Non-pigmented ciliary epithelial cell (primary cell): ENCODE measurements at places on chromosomes 16 and 17.
A peak's percentile ranks its signal among the peaks of the same experiment; 100 is the strongest.

GRCh38 chr17:76700270-76700616 is 10.5 kb downstream of the MXRA7 start:
- no peak for DNase-seq

GRCh38 chr16:27761816-27762215 is 211.9 kb downstream of the KATNIP start:
- no peak for DNase-seq

- no peak for DNase-seq
Observed at GRCh38 chr17:4362141-4362540, 4.3 kb downstream of the UBE2G1 start.

DNA sequence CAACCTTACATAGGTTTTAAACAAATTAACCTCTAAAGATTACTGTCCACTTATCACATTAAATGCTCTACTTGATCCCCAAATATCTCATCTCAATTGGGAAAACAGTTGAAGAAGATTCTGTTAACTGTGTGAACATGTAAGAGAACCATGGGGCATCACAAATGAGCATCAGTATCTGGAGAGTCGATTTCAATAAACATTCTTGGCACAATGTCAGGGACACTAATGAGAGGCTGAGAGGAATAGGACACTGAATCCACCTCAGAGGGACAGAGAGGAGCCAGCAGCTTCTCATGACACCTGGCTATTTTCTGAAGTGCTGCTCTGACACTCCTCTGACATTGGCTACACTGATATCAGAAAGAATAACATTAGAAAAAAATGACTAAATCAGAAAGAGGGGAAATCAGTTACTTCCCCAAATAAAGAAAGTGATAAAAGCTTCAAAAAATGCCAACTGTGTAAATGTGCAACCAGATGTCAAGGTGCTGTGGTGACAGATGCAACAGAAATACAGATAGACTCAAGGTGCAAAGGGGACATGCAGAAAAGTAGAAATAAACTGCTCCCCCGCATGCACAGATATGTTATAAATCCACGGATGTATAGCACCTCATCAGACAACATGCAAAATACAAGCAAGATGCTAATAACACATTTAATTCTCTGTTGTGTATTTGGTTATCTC is 67.4 kb downstream of the SNX11 start:
- DNase-seq: no peak

GRCh38 chr17:39209317-39210092 is 9.4 kb downstream of the RPL19 start:
- no peak for DNase-seq

GRCh38 chr17:78675836-78676235 is 98.6 kb upstream of the DNAH17 start:
- no peak for DNase-seq

DNA sequence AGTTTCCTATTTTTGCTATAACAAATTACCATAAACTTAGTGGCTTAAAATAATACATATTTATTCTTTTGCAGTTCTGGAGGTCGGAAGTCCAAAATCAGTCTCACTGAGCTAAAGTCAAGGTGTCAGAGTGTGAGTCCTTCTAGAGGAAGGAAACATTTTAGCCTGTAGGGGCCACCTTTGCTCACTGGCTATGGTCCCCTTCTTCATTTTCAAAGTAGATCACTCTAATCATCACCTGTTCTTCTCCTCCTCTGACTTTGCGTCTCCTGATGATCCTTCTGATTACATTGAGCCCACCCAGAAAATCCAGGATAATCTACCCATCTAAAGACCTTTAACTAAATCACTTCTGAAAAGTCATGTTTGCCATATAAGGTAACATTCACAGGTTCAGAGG is 534.4 kb upstream of the SALL1 start:
- DNase-seq: no peak

DNA sequence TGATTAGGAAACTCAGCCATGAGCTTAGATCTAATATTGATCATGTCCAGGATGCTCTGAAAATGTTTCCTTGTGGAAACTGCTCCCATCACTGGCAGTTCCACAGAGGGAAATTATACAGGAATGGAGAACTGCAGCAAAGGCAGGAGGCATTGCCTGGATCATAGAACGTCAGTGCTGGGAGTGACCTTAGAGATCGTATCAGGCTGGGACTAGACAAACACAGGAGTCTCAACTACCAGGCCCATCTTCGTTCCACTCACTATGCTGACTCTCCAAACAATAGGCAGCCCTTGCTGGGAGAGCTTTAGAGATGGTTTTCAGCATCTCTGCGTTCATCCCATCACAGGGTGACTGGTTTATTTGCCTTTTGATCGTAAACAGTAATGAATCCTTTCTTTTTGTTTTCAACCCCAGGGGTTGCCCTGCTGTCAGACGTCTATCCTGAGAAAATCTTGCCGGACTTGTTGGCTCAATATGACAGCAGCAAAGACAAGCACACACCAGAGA is 130.3 kb downstream of the TANGO6 start:
- no peak for DNase-seq

DNA sequence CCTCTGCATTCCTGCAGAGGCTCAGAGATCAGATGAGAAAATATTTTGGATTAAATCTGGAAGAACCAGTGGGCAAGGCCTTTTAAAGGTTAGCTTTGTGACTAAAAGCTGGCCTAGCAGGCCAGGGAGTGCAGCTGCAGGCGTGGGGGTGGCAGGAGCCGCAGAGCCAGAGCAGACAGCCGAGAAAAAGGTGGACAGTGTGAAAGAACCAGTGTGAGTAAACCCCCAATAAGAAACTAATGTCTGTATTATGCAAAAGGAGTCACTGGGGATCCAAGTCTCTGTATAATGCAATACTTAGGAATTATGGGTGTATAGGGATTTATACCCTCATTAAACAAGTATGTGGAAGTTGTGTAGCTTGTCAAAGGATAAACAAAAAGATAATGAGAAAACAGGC is 21.4 kb upstream of the SPACA3 start:
- DNase-seq: no peak

DNA sequence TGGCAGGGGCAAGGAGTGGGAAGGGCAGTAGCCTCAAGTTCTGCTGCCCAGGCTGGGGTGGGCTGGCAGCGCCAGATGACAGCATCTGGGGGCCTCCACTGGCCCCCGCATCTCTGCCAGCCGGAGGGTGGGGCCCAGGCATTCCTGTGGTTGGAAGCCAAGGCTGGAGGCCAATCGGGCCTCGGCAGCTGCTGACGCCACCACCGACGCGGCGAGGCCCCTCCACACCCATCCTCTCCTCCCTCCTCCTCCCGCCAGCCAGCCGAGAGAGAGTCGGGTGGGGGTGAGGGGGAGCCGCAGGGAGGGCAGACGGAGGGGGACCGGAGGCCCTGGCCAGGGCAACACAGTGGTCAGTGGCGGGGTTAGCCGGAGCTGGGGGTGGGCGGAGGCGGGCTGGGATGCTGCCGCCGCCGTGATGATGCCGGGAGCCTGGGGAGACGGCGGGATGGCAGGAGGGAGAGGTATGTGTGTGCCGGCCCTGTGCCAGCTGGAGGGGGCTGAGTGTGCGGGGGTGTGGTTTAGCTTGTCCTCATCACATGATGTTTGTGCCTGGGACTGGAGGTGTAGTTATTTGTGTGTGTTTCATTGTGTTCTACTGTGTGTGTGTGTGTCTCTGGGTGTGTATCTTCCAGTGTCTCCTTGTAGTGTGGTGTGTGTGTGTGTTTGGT is 36.6 kb downstream of the ARHGAP23 start:
- peak; percentile 59 for DNase-seq

DNA sequence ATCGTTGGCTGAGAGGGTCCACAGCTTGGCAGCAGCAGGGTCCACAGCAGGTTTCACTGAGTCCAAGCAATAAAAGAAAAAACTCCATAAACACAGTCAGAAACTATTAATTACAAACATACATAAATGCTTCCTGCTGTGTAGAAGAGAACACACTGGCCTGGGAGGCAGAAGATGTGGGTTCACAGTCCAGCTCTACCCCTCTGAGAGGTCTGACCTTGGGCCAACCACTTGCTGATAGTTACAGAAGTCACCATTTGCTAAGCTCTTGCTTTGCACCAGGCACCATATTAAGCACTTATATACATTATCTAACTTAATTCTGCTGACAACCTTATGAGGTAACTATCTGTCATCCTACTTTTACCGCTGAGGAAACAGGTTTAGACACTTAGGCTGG is 14.7 kb downstream of the CIAPIN1 start:
- no peak for DNase-seq

- peak; percentile 96 for DNase-seq
Observed at GRCh38 chr17:80855948-80856862, 135.4 kb upstream of the CHMP6 start.

DNA sequence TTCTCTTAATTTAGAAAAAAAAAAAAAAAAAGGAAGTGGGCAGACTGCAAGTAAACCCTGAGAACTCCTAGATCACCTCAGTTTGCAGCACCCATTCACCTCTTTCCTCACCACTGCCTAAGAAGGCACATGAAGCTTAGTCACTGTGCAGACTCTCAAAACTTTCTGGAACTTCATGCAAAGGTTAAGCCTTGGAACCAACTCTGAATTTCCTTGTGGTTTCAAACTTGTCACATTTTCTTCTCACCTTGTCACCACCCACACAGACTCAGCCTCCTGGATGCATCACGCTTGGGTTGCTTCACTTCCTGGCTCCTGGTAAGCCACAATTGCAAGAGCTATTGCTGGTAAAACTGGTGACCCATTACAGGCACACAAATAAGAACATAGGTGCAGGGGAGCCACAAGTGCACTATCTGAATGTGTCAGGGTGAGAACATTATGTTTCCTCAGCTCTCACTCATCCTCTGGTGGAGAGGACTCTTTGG is 15.0 kb upstream of the CPD start:
- DNase-seq: no peak
